ENCODE measurements at places on chromosomes 2 and 18. TPM values are rescaled to one million over a fixed set of nuclear protein-coding genes. Genes with fewer than 3 reads are reported as not detected.
A peak's percentile ranks its signal among the peaks of the same experiment; 100 is the strongest.

The RAB31 gene
- 22.9 TPM for polyA plus RNA-seq

The SMIM21 gene
- not detected for polyA plus RNA-seq

The TBC1D8 gene
- 10.1 TPM for polyA plus RNA-seq

The KLHL30 gene
- 0.09 TPM for polyA plus RNA-seq

The SLC9A2 gene
- 0.02 TPM for polyA plus RNA-seq

The HOXD13 gene
- polyA plus RNA-seq: not detected

The MATN3 gene
- 0.16 TPM for polyA plus RNA-seq

The UGT1A5 gene
- polyA plus RNA-seq: not detected

The EVX2 gene
- polyA plus RNA-seq: not detected

The RAD51AP2 gene
- not detected for polyA plus RNA-seq

The EIF5B gene
- 25.4 TPM for polyA plus RNA-seq

The MRPL53 gene
- 69.4 TPM for polyA plus RNA-seq

The SNORC gene
- polyA plus RNA-seq: 5.1 TPM

The ASIC4 gene
- 0.05 TPM for polyA plus RNA-seq

The OTOF gene
- 0.17 TPM for polyA plus RNA-seq

- no peak overlapping the region for H3K4me3 ChIP-seq
- H3K27ac ChIP-seq: peak overlapping the region; percentile 61
- H3K27me3 ChIP-seq: no peaks in the 10 kb centered on the region
- no peak for DNase-seq
Measured at GRCh38 chr18:6741232-6741663, 11.7 kb downstream of the ARHGAP28 start.

- H3K4me1 ChIP-seq: no peaks in the 10 kb centered on the region
- H3K27me3 ChIP-seq: no peaks in the 10 kb centered on the region
- no peak for DNase-seq
- no peak overlapping the region for H3K27ac ChIP-seq
- H3K4me3 ChIP-seq: no peak overlapping the region
- no peaks in the 10 kb centered on the region for H3K36me3 ChIP-seq
Measured at GRCh38 chr18:24860978-24861680, 400.7 kb downstream of the HRH4 start.

GRCh38 chr2:231306791-231307393 is 88.6 kb upstream of the B3GNT7 start:
- DNase-seq: no peak
- H3K27me3 ChIP-seq: no peaks in the 10 kb centered on the region
- H3K36me3 ChIP-seq: no peaks in the 10 kb centered on the region
- H3K4me3 ChIP-seq: no peak overlapping the region

DNA sequence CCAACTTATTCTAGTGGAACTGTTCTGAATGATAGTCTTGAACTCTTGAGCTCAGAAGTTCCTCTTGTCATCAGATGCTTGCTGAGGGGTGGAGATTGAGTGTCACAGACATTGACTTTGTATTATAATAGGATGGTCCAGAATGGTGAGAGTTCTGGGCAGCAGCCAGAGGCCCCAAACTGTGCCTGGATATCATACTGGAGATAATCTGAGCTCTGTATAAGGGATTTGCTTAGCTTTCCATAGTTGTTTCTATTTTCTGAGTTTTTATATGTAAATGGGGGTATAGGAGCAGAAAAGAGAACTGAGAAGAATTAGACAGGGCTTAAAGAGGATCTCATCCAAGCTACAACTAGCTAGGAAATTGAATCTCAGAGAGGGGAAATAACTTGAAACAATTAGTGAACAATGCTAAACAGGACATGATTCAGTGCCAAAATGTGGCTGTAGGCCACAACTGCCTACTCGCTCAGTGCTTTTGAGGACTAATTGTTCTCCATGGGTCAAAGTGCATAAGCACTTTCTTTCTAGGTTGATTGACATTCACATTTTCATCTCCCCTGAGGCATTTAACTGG is 10.1 kb upstream of the LCLAT1 start:
- peaks cover 30% of the 10 kb centered on the region for H3K4me1 ChIP-seq
- no peaks in the 10 kb centered on the region for H3K36me3 ChIP-seq
- H3K27me3 ChIP-seq: no peaks in the 10 kb centered on the region

- no peak overlapping the region for H3K27ac ChIP-seq
- H3K27me3 ChIP-seq: no peaks in the 10 kb centered on the region
- no peaks in the 10 kb centered on the region for H3K36me3 ChIP-seq
- DNase-seq: peak; percentile 41
- no peaks in the 10 kb centered on the region for H3K4me1 ChIP-seq
Measured at GRCh38 chr2:242002944-242003343, 133.4 kb downstream of the RTP5 start.

GRCh38 chr18:55179835-55180234 is 220.6 kb upstream of the CCDC68 start:
- no peak overlapping the region for H3K27ac ChIP-seq
- no peaks in the 10 kb centered on the region for H3K4me1 ChIP-seq
- DNase-seq: no peak
- H3K36me3 ChIP-seq: no peaks in the 10 kb centered on the region
- H3K4me3 ChIP-seq: no peak overlapping the region

DNA sequence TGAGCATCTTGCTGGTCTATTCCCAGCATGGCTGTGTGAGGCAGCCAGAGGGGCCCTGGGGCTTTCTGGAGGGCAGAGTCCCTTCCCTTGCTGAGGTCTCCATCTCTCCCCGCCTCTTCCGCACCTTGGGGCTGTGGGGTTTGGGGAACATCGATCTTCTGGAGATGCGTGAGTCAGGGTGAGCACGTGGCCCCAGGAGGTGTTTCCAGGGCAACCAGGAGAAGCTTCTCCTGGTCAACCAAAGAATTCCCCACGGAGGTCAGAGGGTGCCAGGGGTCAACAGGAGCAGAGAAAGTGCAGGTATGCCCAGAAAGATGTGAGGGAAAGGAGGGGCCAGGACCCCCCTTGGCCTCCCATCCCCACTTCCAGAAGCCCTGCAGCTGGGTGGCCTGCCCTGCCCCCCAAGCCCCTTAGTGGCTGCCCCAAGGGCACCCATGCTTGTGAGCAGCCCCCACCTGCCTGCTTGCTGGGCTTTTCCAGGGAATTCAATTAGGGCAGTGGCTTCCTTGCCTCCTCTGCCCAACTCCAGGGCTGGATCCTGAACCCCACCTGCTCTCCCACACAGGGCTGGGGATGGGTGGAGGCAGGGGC is 2.8 kb upstream of the PROM2 start:
- no peaks in the 10 kb centered on the region for H3K4me1 ChIP-seq
- H3K4me3 ChIP-seq: no peak overlapping the region
- H3K27ac ChIP-seq: no peak overlapping the region
- peak; percentile 49 for DNase-seq
- H3K27me3 ChIP-seq: no peaks in the 10 kb centered on the region
- no peaks in the 10 kb centered on the region for H3K36me3 ChIP-seq

- peak; percentile 41 for DNase-seq
- no peaks in the 10 kb centered on the region for H3K27me3 ChIP-seq
- H3K4me3 ChIP-seq: no peak overlapping the region
- H3K36me3 ChIP-seq: no peaks in the 10 kb centered on the region
- no peak overlapping the region for H3K27ac ChIP-seq
Measured at GRCh38 chr2:129748653-129749052, 230.8 kb upstream of the RAB6C start.

GRCh38 chr2:234308073-234308812 is 188.6 kb downstream of the ARL4C start:
- no peak for DNase-seq
- peaks cover 21% of the 10 kb centered on the region for H3K4me1 ChIP-seq
- no peaks in the 10 kb centered on the region for H3K36me3 ChIP-seq
- peak overlapping the region; percentile 78 for H3K27ac ChIP-seq
- H3K27me3 ChIP-seq: no peaks in the 10 kb centered on the region

DNA sequence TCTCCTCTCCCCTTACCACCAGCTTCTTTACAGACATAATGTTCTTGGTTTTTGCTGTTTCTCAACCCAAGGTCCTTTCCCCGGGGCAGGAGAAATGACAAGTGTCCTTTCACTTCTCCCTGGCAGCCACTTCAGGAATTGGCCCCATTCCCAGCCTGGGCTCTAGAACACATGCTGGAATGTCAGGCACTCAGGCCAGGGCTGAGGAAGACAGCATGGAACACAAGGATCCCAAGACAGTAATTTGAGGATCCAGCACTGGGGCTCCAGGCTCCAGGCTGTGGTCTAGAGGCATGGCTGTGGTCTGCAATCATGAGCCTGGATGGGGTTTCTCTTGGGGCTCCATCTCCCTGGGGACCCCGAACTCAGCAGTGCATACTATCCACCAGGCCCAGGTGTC is 201.4 kb downstream of the CELF4 start:
- no peaks in the 10 kb centered on the region for H3K36me3 ChIP-seq
- no peak overlapping the region for H3K4me3 ChIP-seq
- H3K4me1 ChIP-seq: no peaks in the 10 kb centered on the region
- H3K27me3 ChIP-seq: peaks cover 58% of the 10 kb centered on the region
- H3K27ac ChIP-seq: no peak overlapping the region
- no peak for DNase-seq

DNA sequence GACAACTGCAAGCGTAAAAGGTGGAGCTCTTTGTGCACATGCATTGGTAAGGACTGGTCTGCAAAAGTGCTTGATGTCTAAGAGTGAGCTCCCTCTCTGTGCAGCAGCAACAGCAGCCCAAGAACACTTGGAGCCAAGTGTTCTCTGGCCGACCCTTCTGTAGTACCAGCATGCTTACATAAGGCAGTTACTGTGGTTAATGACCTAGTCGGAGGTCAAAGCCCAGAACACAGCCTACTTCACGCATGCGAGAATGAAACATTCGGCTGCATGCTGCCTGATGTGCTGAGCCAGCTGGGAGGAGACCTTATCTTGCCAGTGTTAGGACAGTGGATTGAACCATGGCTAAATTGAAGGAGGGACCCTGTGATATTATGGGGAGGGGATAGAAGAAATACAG is 21.3 kb downstream of the NCAPH start:
- H3K27me3 ChIP-seq: no peaks in the 10 kb centered on the region
- H3K36me3 ChIP-seq: no peaks in the 10 kb centered on the region
- no peak for DNase-seq
- H3K4me1 ChIP-seq: peaks cover 16% of the 10 kb centered on the region
- H3K27ac ChIP-seq: no peak overlapping the region
- H3K4me3 ChIP-seq: no peak overlapping the region

DNA sequence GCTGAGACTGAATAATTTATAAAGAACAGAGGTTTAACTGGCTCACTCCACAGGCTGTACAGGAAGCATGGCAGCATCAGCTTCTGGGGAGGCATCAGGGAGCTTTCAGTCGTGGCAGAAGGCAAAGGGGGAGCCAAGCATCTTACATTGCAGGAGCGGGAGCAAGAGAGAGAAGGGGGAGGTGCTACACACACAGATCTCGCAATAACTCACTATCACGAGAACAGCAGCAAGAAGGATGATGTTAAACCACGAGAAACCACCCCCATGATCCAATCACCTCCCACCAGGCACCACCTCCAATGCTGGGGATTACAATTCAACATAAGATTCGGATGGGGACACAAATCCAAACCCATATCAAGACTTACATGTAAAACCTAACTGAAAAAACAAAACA is 17.8 kb upstream of the MATN3 start:
- no peaks in the 10 kb centered on the region for H3K4me1 ChIP-seq
- H3K27me3 ChIP-seq: no peaks in the 10 kb centered on the region
- H3K36me3 ChIP-seq: peaks cover 85% of the 10 kb centered on the region
- DNase-seq: no peak

DNA sequence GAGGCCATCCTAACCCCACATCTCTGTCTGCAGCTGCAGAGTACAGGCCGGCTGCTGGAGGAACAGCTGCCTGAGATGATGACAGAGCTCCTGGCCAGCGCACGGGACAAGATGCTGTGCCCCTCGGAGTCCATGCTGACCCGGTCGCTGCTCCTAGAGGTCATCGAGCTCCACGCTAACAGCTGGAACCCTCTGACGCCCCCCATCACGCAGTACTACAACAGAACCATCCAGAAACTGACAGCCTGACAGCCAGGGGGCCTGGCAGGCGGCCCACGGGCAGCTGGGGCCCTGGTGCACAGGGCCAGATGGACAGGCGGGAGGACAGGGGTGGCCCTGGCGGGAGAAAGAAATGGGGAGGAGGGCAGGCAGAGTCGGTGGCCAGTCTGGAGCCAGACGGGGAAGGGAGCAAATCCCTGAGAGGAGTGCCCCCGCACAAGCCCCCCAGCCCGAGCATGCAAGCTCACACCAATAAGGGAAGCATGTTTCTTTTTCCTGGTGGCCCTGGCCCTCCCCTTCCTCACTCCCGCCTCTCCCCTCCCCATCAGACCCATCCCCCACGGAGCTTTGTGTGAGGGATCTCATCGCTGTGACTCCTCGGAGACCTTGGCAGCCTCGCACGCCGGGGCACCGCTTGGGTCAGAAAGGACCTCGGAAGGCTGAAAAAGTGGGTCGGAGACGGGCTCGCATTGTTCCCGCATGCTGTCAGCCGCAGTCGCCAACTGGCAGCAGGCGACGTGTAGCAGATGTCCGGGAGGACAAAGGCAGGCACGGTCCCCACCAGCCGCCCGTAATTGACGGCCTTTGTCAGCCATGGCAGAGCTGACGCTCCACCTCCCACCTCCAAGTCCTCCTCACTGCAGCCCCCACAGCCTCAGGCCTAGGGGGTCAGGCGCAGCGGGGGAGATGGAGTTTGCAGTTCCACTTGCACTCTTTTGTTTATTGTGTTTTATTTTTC is 91.2 kb downstream of the SMAD7 start:
- DNase-seq: peak; percentile 72
- no peaks in the 10 kb centered on the region for H3K36me3 ChIP-seq
- H3K4me3 ChIP-seq: no peak overlapping the region
- H3K27me3 ChIP-seq: no peaks in the 10 kb centered on the region
- H3K27ac ChIP-seq: no peak overlapping the region

Measured in spleen (tissue), 13 donors.